Natural killer cell treated with Interleukin-12 subunit alpha and Interleukin-12 subunit beta and Interleukin-15 and Interleukin-18, amount 100 ng/mL, for 72 hours (primary cell): ENCODE measurements at places on chromosomes 7 and 10. TPM values are rescaled to one million over a fixed set of nuclear protein-coding genes. Genes with fewer than 3 reads are reported as not detected.

- no peak for DNase-seq
These were observed 137.0 kb upstream of the FGFR2 start for GRCh38 chr10:121735263-121735662.

DNA sequence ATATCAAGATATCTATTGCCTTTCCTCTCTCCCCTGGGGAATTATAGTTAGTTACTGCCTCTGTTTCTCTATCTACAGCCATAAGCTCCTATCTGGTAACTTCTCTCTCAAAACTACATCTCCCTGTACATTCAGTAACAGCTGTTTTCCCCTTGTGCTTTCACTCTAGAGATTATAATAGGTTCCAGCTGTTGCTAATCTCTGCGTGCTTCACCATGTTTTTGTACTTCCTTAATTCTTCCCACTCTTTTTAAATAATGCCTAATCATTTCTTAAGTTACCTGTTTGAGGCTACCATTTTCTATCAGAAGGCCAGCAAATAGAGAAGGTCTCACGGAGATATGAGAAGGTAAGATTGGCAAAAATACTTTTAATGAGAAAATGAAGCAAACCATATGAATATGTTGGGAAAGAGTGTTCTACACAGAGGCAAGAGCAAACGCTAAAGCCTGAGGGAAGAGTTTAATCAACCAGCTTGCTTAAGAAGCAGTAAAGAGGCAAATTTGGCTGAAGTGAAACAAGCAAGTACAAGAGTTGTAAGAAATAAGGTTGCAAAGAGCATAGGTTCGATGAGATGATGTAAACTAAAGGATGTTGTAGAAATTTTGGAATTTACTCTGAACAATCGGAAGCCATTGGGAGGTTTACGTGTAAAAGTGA is 101.9 kb upstream of the HGF start:
- no peak for DNase-seq

Gene CTAGE6
- 1.6 TPM for total RNA-seq

DNA sequence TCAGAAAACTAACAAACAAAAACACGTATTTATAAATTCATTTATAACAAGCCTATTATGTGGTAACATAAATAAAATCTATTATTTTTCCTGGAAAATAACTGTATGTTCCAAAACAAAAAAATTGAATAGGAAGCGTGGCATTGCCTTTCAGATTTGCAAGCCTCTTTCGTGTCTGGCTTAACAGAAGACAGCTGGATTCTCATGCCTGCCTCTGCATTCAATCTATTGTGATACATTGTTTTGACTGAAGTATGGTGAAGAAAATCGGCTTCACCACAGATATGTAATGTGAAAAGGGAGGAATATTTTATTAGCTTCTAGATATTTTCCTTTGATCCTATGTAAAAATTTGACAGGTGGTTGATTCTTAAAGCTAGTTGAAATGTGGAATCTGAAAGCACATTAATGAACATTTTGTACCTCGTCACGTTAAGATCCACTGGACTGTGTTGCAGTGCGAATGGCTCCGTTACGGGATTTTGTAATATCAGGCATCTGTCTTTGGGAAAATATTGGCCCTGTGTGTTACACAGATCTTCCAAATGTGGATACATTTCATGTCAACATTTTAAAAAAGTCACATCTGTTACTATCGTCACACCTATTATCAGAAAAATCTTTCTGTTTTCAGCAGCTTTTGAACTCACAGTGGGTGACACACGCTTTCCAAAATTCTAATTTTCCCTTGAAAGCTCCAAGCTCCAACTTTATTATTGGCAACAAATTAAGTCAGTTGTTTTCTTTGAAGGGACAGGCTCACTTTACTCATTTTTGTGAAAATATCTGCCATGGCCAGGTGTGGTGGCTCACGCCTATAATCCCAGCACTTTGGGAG is 26.2 kb downstream of the PALD1 start:
- no peak for DNase-seq

Gene MRLN
- not detected for total RNA-seq

- DNase-seq: no peak
These were observed 206.4 kb downstream of the KCNMA1 start for GRCh38 chr10:77431209-77431611.

- DNase-seq: no peak
These were observed 345.5 kb upstream of the POM121L12 start for GRCh38 chr7:52689912-52690311.

Gene NFE2L3
- 21.3 TPM for total RNA-seq

Gene GOT1
- total RNA-seq: 44.4 TPM

Gene LIPJ
- total RNA-seq: not detected

Gene GPR85
- not detected for total RNA-seq

DNA sequence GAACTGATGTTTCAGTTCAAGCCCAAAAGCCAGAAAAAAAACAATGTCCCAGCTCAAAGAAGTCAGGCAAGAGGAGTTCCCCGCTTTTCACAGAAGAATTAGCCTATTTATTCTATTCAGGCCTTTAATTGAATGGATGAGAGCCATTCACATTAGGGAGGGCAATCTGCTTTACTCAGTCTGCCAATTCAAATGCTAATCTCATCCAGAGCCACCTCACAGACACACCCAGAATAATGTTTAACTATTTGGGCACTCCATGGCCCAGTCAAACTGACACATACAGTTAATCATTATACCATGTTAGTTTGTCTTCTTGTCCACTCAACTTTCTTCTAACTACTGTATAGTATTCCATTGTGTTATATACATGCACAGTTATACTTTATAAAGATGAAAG is 2.6 kb upstream of the NPSR1 start:
- DNase-seq: no peak

DNA sequence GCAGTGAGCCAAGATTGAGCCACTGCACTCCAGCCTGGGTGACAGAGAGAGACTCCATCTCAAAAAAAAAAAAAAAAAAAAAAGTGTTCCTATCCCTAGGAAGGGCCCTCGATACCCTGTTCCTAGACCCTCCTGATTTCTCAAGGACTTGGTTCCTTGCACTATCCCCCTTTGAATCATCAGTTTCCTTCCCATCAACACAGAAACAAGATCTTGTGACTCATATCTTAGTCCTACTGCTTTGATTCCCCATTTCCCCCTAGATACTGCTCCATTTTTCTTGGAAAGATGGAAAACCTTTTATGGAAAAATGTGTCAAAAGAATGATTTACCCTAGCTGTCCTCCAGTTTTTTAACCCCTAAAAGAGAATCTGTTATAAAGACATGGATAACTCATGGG is 1.7 kb upstream of the ZNF862 start:
- DNase-seq: no peak

GRCh38 chr10:125093974-125094705 is 66.2 kb downstream of the CTBP2 start:
- no peak for DNase-seq

- DNase-seq: no peak
These were observed 39.0 kb downstream of the TET1 start for GRCh38 chr10:68598978-68599770.

DNA sequence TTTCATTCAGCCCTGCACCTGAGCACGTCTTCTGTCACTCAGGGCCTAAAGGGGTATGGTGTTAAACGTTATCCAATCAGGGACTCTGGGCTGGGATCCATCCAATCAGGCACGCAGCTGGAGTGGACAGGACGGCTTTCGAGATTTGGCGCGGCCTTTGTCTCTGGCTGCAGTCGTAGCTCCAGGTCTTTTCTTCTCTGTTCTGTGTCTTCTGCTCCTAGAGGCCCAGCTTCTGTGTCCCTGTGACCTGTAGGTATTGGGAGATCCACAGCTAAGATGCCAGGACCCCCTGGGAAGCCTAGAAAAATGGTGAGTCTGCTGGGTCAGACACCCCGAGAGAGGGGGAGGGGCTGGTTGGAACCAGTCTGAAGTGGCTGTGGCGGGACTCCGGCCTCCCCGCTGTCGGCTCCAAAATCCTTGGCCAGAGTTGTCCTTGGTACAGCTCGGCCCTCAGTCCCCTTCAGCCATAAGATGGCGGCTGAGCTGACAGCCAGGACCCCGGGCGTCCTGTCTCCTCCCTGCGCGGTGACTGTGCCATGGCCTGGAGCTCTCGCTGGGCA is 11.7 kb upstream of the ZNF680 start:
- no peak for DNase-seq

DNA sequence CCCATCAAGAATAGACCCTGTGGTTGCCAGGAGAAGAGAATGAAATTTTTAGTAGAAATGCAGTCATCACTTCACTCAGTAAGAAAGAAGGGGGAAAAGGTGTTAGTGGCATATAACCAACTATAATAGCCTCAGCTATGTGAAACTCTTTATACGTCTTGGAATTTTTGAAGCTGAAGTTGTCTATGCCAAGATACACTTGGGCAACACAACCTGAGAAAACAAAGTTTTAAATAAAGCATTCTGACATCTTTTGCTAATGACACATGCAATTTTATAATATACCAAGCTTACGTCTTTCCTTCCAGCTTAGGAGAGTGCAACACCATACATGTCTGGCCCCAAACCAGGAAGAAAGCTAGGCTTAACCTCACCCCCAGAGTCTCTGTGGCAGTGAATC is 40.8 kb upstream of the ZNF438 start:
- no peak for DNase-seq

DNA sequence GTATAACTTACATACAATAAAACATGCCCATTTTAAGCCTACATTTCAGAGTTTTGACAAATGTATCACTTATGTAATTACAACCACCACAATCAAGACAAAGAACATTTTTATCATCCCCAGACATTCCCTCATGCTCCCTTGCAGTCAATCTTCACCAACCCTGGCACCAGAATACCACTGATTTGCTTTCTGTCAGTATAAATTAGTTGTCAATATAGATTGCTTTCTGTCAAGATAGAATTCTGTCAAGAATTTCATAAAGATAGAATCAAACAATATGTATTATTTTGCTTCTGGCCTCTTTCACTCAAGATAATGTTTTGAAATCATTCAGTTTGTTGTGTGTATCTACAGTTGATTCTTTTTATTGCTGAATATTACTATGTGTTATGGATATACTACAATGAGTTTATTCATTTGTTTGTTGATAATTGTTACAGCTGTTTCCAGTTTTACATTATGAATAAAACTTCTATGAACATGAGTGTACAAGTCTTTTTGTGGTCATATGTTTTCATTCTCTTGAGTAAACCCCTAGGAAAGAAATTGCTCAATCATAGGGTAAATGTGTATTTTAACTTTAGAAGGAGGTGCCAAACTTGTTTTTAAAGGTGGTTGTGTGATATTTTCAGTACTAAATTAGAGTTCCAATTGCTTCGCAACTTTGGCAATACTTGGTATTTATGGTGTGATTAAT is 56.9 kb downstream of the IFIT5 start:
- DNase-seq: no peak

Gene LIPN
- not detected for total RNA-seq

DNA sequence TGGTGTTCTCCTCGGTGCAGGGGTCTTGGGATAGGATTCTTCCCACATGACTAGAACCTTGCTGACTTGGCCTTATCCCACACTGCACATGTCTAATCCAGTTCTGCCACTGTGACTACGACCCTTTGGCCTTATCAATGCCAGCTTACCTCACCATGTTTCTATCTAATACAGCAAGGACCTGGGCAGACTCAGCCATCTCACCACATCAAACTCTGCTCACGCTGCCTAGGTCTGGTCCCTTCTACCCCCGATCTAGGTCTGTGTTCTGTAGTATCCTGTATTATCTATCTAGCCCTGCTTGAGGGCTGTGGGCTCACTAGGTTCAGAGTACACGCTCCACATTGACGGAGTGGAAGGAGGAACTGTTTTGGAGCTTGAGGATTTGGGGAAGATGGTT is 282.4 kb downstream of the HPSE2 start:
- DNase-seq: no peak

- no peak for DNase-seq
These were observed 5.0 kb downstream of the MYO1G start for GRCh38 chr7:44973610-44974401.

DNA sequence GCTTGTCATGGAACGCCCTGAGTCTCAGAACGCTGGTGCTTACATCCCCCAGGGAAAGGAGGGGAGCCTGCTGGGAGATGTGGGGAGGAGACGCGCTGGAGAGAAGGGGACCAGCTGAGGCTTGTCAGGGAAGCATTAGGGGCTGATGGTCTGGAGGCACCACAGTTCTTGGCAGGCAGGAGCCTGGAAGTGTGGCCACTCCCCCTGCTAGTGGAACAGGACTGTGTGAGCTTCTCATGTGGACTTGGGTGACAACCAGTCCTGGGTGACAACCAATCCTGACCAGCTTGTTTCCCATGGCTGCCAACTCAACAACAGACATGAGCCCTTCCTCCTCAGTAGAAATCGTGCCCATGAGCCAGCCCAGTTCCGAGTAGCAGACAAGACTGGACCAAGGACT is 87.8 kb downstream of the SPDYE5 start:
- DNase-seq: no peak

Gene PPP1R3A
- total RNA-seq: not detected

Gene SPDYE2
- not detected for total RNA-seq

DNA sequence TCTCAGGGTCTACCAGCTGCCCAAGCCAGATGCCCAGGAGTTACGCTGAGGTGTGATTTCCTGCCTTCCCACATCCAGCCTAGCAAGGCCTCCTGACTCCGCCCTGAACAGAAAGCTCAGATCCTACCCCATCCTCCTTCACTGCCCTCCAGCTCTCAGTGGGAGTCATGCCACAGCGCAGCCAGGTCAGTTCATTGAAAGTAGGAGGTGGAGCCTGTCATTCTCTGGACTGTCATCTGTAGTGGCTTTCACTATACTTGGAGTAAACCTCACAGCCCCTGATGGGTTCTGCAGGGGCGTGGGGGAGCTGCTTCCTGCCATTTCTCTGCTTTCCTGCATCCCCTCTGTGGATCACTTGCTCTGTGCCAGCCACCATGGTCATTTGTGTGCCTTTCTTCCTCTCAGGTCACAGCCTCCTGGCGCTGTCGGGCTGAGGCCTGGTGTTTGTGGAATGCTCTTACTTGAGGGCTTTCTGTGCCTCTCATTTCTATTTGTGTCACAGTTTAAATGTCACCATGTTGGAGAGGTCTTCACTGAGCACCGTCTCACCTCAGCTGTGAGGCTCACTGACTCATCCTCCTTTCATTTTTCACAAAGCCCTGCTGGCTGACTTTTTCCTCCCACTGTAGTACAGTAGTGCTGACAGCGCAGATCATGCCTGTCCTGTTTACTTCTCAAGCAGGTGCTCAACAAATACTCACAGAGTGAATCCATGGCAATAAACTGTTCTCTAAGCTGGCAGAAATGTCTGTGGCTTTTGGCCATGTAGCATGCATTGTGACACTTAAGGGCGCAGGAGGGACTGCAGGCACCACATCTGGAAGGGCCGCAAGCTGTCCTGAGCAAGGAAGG is 61.0 kb upstream of the TMEM248 start:
- DNase-seq: no peak

DNA sequence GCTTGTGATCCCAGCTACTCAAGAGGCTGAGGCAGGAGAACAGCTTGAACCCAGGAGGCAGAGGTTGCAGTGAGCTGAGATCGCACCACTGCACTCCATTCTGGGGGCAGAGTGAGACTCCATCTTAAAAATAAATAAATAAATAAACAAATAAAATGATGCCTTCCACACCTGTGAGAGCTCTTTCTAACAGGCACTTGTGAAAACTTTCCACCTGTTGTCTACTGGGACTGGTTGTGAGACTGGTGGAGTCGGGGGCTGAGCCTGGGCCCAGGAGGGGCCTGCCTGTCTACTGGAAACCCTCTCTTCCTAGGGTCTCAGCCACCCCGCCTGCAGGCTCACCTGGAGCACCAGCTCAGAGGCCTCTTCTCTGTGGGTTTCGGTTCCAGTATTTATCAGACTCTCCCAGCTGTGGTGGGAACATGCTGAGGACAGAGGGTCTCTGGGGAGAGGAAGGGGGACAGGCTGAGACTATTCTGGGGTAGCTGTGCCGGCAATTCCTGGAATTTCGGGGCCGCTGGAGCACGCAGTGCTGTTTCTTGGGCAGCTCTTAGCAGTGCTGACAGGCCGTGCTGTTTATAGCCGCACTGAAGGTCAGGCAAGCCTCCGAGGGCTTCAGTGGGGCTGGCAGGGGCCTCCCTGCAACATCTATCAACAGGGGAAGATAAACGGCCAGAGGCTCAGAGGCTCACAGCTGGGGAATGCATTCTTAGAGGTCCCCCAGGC is 3.8 kb downstream of the LDB3 start:
- no peak for DNase-seq
